Breast epithelium (tissue), 4 donors: ENCODE measurements at places on chromosomes 11 and 22. TPM values are rescaled to one million over a fixed set of nuclear protein-coding genes. Genes with fewer than 3 reads are reported as not detected.

DNA sequence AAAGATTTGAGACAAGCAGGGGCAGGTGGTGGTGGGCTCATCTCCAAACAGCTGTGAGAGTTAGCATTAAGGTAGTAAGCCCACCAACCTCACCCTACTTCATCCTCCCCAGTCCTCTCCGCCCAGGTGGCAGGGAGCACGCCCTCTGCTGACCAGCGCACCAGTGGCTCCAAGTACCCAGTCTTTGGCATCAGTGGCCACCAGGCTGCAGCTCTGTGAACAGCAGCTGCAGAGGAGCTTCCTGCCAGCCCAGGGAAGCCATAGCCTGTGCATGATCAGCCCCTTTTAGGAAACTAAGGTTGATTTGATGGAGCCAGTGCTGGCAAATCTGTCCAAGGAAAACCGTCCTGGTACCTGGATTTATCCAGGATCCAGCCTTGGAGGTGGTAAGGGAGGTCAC is 21.7 kb downstream of the CAVIN3 start:
- DNase-seq, result no peak
- H3K4me1 ChIP-seq, result no peaks in the 10 kb centered on the region
- H3K36me3 ChIP-seq, result no peaks in the 10 kb centered on the region
- no peaks in the 10 kb centered on the region for H3K27me3 ChIP-seq

The SCUBE2 gene
- 139 TPM for total RNA-seq

- H3K27me3 ChIP-seq, result no peaks in the 10 kb centered on the region
- peaks cover 22% of the 10 kb centered on the region for H3K4me1 ChIP-seq
- no peaks in the 10 kb centered on the region for H3K36me3 ChIP-seq
- no peak for DNase-seq
These were observed 31.2 kb downstream of the MTMR3 start for GRCh38 chr22:29914165-29914564.

DNA sequence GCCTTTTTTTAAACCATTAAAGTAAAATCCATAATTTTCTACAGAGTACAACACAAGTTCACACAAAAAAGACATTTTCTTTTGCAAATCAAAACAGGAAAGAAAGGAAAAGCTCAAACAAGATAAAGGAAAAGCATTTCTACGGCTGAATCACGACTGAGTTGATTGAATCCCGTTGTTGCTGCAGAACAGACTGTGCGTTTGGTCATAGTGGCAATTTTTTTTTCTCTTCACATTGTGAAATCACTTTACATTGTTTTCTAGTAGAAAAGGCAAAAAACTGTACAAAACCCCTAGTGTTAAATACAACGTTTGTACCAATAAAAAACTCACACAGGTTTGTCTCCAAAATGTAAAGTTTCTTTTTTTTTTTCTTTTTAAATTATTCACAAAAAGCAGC is 17.3 kb upstream of the RAPSN start:
- DNase-seq, result no peak
- H3K36me3 ChIP-seq, result no peaks in the 10 kb centered on the region
- peak overlapping the region; percentile 77 for H3K27ac ChIP-seq
- no peaks in the 10 kb centered on the region for H3K27me3 ChIP-seq
- no peak overlapping the region for H3K4me3 ChIP-seq
